Small intestine (tissue), 16 donors: ENCODE measurements at places on chromosomes 7 and 10. TPM values are rescaled to one million over a fixed set of nuclear protein-coding genes. Genes with fewer than 3 reads are reported as not detected.
A peak's percentile ranks its signal among the peaks of the same experiment; 100 is the strongest.

MKX gene
- polyA plus RNA-seq: 0.31 TPM

PAOX gene
- polyA plus RNA-seq: 40.8 TPM

DGKI gene
- polyA plus RNA-seq: not detected

GARIN1A gene
- polyA plus RNA-seq: 2.0 TPM

CALY gene
- polyA plus RNA-seq: not detected

NCAPG2 gene
- 1.6 TPM for polyA plus RNA-seq

KIAA1549 gene
- polyA plus RNA-seq: 2.1 TPM

ABLIM1 gene
- 41.4 TPM for polyA plus RNA-seq

ASIC3 gene
- 4.3 TPM for polyA plus RNA-seq

FLNC gene
- polyA plus RNA-seq: 31.9 TPM

- H3K36me3 ChIP-seq: no peaks in the 10 kb centered on the region
- no peak overlapping the region for H3K4me3 ChIP-seq
- DNase-seq: no peak
These were observed 98.4 kb downstream of the UBE2H start for GRCh38 chr7:129854401-129854800.

GRCh38 chr10:87733081-87733480, 73.4 kb downstream of the PAPSS2 start:
- no peak overlapping the region for H3K4me3 ChIP-seq
- H3K4me1 ChIP-seq: no peaks in the 10 kb centered on the region
- no peaks in the 10 kb centered on the region for H3K36me3 ChIP-seq
- no peaks in the 10 kb centered on the region for H3K27me3 ChIP-seq
- H3K27ac ChIP-seq: no peak overlapping the region

GRCh38 chr10:59754951-59755350, 1.7 kb upstream of the MRLN start:
- DNase-seq: no peak
- no peaks in the 10 kb centered on the region for H3K27me3 ChIP-seq
- no peaks in the 10 kb centered on the region for H3K36me3 ChIP-seq
- H3K27ac ChIP-seq: no peak overlapping the region

GRCh38 chr7:140441519-140441918, 37.7 kb downstream of the RAB19 start:
- H3K4me1 ChIP-seq: no peaks in the 10 kb centered on the region
- no peaks in the 10 kb centered on the region for H3K36me3 ChIP-seq
- no peak overlapping the region for H3K27ac ChIP-seq
- no peak overlapping the region for H3K4me3 ChIP-seq
- H3K27me3 ChIP-seq: no peaks in the 10 kb centered on the region
- no peak for DNase-seq

GRCh38 chr10:128622706-128623105, 496.5 kb upstream of the MKI67 start:
- no peak overlapping the region for H3K4me3 ChIP-seq
- H3K4me1 ChIP-seq: no peaks in the 10 kb centered on the region
- H3K27me3 ChIP-seq: no peaks in the 10 kb centered on the region
- no peak for DNase-seq
- H3K27ac ChIP-seq: no peak overlapping the region

DNA sequence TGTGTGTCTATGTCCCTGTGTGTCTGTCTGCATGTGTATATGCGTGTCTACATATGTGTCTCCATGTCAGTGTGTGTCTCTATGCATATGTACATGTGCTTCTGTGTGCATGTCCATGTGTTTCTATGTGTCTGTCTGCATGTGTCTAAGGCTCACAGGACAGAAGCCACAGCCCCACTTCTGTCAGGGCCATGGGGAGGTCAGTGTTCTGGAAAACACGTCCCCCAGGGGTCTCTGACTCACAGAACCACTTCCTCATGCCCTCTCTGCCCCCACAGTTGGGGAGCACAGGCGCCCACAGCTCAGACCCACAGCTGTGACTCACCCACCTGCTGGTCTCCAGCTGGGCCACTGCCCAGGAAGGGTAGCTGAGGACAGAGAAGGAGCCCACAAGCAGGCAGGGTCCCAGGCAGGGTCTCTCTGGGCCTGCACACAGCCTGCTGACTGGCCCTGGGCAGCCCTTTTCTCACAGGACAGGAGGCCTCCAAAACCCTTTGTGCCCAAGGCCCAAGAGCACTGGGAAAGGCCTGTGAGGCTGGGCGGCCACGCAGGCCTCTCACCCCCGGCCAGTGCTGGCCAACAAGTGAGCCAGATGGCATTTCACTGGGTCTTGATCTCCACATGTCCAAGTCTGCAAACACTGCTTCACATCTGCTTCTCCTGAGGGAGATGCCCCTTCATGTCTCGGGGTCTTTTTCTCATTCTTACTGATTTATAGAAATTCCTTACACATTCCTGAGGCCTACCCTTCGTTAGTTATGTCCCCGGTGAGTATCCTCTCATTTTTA, 102.9 kb upstream of the FAM20C start:
- H3K4me3 ChIP-seq: no peak overlapping the region
- no peaks in the 10 kb centered on the region for H3K36me3 ChIP-seq

GRCh38 chr10:47019155-47020145, 108.2 kb downstream of the PTPN20 start:
- H3K4me1 ChIP-seq: no peaks in the 10 kb centered on the region
- H3K27me3 ChIP-seq: no peaks in the 10 kb centered on the region
- DNase-seq: no peak
- no peaks in the 10 kb centered on the region for H3K36me3 ChIP-seq
- H3K27ac ChIP-seq: no peak overlapping the region
- H3K4me3 ChIP-seq: no peak overlapping the region

- no peaks in the 10 kb centered on the region for H3K36me3 ChIP-seq
- peak; percentile 46 for DNase-seq
- no peaks in the 10 kb centered on the region for H3K4me1 ChIP-seq
- H3K4me3 ChIP-seq: no peak overlapping the region
- H3K27ac ChIP-seq: no peak overlapping the region
These were observed 14.1 kb upstream of the AKR1B10 start for GRCh38 chr7:134513169-134513752.

DNA sequence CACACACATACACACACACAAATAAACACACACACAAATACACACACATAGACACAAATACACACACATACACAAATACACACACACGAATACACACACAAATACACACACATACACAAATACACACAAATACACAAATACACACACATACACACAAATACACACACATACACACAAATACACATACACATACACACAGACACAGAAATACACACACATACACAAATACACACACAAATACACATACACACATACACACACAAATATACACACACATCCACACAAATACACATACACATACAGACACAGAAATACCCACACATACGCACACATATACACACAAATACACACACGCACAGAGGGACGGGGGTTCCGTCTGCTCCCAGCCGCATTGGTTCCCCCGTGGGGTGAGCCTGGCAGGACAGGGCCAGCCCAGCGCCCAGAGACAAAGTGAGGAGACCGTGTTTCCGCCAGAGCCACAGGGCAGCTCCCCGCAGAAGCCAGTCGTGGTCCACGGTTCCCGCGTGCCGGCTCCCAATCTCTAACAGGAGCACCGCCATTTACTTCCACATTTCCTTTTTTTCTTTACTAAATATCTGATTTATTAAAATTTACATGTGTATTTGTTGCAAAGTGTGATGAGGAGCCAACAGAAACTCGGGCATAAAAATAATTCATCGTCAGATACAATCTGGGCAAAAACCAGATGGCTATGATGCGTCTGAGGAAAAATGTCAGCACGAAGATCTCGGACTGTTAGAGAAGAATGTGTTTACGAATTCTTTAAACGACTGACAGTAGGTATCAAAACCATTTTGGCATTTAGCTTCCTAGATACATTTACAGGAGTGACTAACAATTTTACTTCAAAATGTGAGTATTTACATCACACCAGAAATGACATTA, 3.1 kb upstream of the KNDC1 start:
- no peaks in the 10 kb centered on the region for H3K4me1 ChIP-seq
- no peak overlapping the region for H3K27ac ChIP-seq
- no peak overlapping the region for H3K4me3 ChIP-seq
- no peak for DNase-seq
- H3K36me3 ChIP-seq: peaks cover under 1% of the 10 kb centered on the region

GRCh38 chr10:105063796-105064195, 422.7 kb downstream of the SORCS3 start:
- peak; percentile 53 for DNase-seq
- no peaks in the 10 kb centered on the region for H3K27me3 ChIP-seq
- H3K27ac ChIP-seq: no peak overlapping the region
- no peaks in the 10 kb centered on the region for H3K36me3 ChIP-seq

DNA sequence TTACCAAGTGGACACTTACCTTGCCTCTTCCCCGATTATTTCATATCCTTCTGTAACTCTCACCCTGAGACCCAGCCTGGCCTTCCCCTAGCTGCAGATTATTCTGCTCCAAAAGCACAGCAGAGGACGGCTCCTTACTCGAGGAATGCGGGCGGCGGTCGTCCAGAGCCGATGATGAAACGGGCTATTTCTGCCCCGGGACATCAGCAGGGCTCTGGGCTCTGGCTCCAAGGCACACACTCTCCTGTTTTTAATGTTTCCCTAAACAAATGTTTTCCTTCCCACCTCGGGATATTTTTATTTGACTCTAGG, 343 bp upstream of the C10orf71 start:
- no peaks in the 10 kb centered on the region for H3K36me3 ChIP-seq
- H3K4me3 ChIP-seq: no peak overlapping the region
- DNase-seq: no peak
- peaks cover 2% of the 10 kb centered on the region for H3K4me1 ChIP-seq
- no peak overlapping the region for H3K27ac ChIP-seq

DNA sequence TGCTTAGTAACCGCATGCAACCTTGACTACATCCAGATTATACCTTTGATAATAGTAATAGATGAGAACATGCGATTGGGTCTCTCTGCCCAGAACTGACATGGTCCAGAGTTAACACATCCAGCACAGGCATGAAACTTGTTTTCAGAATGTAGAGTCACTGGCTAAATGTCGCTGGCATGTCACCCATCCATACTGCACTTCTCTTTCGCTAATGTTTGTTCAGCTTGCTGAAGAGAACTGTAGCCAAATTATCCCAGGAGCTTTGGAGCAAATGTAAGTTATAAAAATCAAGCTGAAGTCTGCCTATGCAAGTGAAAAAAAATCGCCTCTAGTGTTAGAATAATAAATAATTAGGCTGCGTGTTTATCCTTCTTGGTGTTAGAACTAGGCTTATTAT, 98.2 kb downstream of the PRTFDC1 start:
- H3K27me3 ChIP-seq: no peaks in the 10 kb centered on the region
- DNase-seq: no peak
- no peak overlapping the region for H3K27ac ChIP-seq
- no peak overlapping the region for H3K4me3 ChIP-seq

GRCh38 chr10:20313665-20314064, 497.4 kb downstream of the PLXDC2 start:
- H3K36me3 ChIP-seq: no peaks in the 10 kb centered on the region
- no peaks in the 10 kb centered on the region for H3K4me1 ChIP-seq
- no peaks in the 10 kb centered on the region for H3K27me3 ChIP-seq
- no peak for DNase-seq

GRCh38 chr10:116716381-116716780, 26.0 kb downstream of the HSPA12A start:
- no peaks in the 10 kb centered on the region for H3K36me3 ChIP-seq
- no peak overlapping the region for H3K27ac ChIP-seq
- H3K4me1 ChIP-seq: no peaks in the 10 kb centered on the region
- no peak overlapping the region for H3K4me3 ChIP-seq
- DNase-seq: no peak
- H3K27me3 ChIP-seq: no peaks in the 10 kb centered on the region

- peak; percentile 38 for DNase-seq
- no peaks in the 10 kb centered on the region for H3K27me3 ChIP-seq
- H3K27ac ChIP-seq: peak overlapping the region; percentile 92
- no peaks in the 10 kb centered on the region for H3K36me3 ChIP-seq
- H3K4me1 ChIP-seq: peaks cover 12% of the 10 kb centered on the region
These were observed 115.5 kb upstream of the AFAP1L2 start for GRCh38 chr10:114519756-114520293.

- no peaks in the 10 kb centered on the region for H3K36me3 ChIP-seq
- no peaks in the 10 kb centered on the region for H3K4me1 ChIP-seq
- H3K4me3 ChIP-seq: no peak overlapping the region
- H3K27ac ChIP-seq: no peak overlapping the region
- no peak for DNase-seq
- no peaks in the 10 kb centered on the region for H3K27me3 ChIP-seq
These were observed 336.9 kb downstream of the ADARB2 start for GRCh38 chr10:1400101-1401070.

DNA sequence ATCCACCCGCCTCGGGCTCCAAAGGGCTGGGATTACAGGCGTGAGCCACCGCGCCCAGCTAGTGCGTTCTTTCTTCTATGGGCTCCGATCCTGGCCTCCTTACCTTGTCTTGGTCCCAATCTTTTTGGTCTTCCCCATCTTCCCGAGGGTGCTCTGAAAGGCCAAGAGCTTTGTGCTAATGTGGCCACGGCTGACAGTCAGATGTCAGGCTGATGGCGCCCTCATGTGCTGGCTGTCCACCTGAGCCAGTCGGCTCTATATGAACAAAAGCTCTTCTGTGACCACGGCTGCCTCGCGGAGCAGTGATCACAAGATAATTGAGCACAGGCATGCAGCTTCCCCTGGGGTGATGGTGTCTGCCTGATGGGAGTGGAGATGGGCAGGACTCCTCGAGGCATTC, 11.0 kb upstream of the AHCYL2 start:
- no peak overlapping the region for H3K4me3 ChIP-seq
- H3K36me3 ChIP-seq: no peaks in the 10 kb centered on the region
- no peak for DNase-seq
- H3K4me1 ChIP-seq: no peaks in the 10 kb centered on the region

- DNase-seq: peak; percentile 56
- H3K36me3 ChIP-seq: no peaks in the 10 kb centered on the region
- no peaks in the 10 kb centered on the region for H3K4me1 ChIP-seq
These were observed 11.9 kb upstream of the LMOD2 start for GRCh38 chr7:123643495-123644441.

- no peak overlapping the region for H3K27ac ChIP-seq
- H3K27me3 ChIP-seq: no peaks in the 10 kb centered on the region
- no peak overlapping the region for H3K4me3 ChIP-seq
- H3K4me1 ChIP-seq: no peaks in the 10 kb centered on the region
- H3K36me3 ChIP-seq: no peaks in the 10 kb centered on the region
- DNase-seq: no peak
These were observed 31.5 kb upstream of the LHFPL3 start for GRCh38 chr7:104296900-104297299.

DNA sequence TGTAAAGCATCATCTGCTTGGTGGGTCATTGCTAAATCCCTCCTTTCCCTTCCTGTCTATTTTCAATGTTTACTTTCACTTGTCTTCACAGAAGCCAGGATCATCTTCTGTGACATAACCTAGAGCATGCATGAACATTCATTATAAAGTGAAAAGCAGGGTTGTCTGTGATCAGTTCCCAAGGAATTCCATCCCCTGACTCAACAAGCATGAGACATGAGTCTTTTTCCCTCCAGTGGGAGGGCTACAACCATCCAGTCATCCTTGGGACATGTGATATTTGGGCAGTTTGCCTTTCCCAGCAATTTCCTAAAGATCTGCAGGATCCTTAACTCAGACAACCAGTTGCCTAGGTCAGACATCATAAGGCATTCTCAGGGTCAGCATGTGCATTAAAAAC, 166.3 kb upstream of the TMEM196 start:
- no peak for DNase-seq
- H3K36me3 ChIP-seq: no peaks in the 10 kb centered on the region
- H3K4me1 ChIP-seq: no peaks in the 10 kb centered on the region
- no peak overlapping the region for H3K27ac ChIP-seq

GRCh38 chr10:74738052-74738451, 88.3 kb upstream of the KAT6B start:
- no peak overlapping the region for H3K27ac ChIP-seq
- no peak overlapping the region for H3K4me3 ChIP-seq
- DNase-seq: no peak
- H3K27me3 ChIP-seq: no peaks in the 10 kb centered on the region
- no peaks in the 10 kb centered on the region for H3K4me1 ChIP-seq
